ENCODE measurements at places on chromosomes 1 and 21.

GRCh38 chr1:106292130-106292529, 764.3 kb upstream of the PRMT6 start:
- DNase-seq = no peak

DNA sequence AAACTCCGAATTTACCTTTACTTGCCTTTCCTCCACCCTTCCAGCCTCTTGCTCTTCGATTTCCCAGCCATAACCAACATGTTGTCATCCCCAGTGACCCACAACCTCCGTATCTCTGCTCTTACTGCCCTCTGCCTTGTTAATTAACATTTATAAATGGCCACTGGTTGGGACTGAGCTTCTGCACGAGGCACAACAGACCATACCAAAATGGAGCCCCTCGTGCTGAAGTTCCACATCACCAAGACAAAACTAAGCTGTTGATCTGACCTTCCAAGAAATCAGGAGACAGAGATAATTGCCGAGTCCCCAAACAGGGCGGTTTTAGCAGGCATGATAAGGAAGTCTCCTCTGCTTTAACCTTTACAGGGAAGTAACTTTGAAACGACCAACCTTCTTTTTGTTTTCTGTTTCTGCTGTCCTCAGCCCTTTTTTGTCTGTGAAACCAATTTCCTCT, 71.9 kb downstream of the NMNAT2 start:
- no peak for DNase-seq

DNA sequence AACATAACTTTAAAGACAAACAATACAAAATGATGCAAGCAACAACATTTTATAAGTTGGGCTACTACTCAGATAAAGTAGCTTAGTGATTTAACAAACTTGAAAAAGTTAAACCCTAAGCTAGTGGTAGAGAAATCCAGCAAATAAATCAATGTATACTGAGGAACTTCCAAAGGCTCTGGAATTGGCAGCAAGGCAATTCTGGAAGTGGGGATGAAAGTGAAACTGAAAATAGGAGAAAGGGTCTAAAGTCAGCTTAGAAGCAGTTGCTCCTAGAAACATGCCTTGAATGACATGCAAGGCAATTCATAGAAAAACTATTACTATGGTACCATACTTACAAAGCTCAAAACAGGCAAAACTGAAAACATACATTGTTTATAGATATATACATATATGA, 90.0 kb upstream of the CAMK1G start:
- DNase-seq = no peak

- no peak for DNase-seq
Observed at GRCh38 chr1:86197206-86197855, 40.8 kb upstream of the COL24A1 start.

GRCh38 chr1:223244366-223245103, 101.5 kb upstream of the TLR5 start:
- no peak for DNase-seq

- no peak for DNase-seq
Observed at GRCh38 chr1:245319094-245319493, 164.3 kb downstream of the KIF26B start.

DNA sequence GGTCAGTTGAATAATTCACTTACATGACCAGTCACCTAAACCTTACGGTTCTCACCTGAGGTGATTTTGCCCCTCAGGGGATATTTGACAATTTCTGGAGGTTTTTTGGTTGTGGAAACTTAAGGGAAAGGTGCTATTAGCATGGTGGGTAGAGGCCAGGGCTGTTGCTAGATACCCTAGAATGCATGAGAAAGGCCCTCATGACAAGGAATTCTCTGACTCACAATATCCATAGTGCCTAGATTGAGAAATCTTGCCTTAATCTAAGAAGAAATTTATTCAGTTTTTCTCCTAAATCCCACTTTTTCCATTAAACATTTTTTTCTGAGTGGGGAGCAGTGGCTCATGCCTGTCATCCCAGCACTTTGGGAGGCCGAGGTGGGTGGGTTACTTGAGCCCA, 119.7 kb downstream of the TGFB2 start:
- no peak for DNase-seq

DNA sequence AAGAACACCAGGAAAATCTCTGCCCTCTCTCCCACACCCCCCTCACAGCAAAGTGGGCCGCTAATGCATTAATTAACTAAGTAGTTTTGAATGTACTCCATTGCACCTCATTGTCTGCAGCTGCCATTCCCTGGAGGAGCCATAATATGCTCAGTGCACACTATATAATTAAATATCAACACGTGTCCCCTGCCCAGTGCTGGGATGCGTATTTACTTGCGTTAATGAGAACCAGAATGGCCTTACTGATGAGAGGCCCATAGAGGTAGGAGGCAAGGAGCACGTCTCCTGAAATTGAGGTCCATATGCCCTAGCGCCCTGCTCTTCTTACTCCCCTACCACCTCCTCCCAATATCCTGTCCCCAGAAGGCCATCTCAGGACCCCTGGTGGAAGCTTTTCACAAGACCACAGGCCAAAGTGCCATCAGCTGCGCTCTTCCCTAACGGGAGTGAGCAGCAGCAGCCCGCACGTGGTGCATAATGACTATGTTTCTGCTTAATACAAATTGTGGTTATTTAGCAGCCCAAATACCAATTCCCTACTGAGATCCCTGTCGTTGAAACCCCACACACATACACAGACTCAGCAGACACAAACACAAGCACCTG, 76.8 kb downstream of the PLXNA2 start:
- no peak for DNase-seq

GRCh38 chr1:20080441-20081352, 10.7 kb downstream of the PLA2G5 start:
- DNase-seq = no peak

DNA sequence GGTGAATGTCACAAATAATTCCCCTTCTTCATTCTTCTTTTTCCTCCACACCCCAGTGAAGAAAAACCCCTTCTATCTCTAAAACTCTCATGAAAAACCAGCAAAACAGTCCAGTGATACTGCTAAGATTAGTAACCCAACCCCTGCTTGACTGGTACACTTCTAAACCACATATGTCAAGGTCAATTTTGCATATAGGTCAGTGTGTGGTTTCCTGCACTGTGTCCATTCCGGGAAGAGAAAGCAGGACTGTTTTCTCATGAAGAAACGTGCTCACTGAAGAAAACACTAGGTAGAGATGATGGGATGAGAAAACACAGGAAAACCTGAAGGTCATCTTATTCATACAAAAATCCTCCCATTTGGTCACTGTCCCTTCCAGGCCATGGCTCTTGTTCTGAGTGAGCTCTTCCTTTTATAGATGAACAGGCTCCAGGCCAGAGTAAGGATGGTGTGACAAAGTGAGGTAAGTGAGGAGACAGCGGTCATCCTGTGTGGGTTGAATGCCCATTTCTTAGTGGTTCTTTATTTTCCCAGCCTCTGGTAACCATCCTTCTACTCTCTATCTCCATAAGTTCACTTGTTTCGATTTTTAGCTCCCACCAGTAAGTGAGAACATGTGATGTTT, 122.7 kb downstream of the FASLG start:
- no peak for DNase-seq

DNA sequence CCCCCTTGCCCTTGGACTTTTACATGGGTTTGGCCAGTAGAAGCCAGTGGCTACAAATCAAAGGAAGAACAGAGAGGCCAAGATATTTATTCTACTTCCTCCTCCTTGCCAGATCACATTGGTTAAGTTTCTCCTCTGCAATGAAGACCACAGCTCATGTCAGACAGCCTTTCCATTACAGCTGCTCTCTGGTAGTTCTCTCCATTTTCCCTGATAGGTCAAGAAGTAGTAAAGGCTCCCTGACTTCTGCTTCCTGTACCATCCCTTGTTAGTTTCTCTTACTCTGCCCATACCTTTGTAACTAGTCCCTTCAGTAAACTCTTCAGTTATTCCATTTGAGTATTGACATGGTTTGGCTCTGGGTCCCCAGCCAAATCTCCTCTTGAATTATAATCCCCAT, 27.8 kb downstream of the NME7 start:
- DNase-seq = no peak

DNA sequence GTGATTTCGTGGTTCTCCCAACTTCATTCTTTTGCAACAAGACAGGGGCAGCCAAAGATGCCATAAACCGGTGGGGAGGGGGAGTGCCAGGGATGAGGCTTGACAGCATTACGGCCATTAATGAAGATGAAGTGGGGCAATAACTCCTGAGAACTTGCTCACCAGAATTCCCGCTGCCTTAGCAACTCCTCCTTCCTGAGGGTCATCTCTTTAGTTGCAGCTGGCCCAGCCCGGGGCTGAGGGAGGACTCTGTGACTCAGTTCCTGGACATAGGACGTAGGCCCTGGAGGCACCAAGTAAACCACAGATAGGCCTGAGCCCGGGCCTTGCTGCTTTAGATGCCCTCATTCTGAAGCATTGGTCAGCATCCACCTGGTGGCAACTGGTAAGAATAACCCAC, 330.2 kb downstream of the RRAGC start:
- DNase-seq = no peak

DNA sequence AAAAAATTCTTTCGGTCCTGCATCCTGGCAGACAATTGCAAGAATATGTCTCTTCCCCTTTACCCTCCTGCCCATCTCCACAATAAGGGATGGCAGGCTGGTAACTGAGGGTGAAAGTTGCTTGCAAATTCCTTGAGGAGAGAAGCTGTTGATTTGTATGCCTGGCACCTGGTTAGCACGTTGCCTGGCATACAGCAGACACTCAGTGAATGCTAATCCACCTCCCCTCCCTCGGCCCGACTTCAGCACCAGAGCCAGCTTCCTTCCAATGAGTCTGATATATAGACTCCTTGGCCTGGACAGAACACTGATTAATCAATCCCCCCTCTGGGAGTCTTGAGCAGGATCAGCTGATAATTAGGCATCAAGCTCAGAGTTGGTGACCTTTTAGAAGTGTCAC, 39.1 kb downstream of the KCNC4 start:
- DNase-seq = no peak

All from NCI-H226 (cell line).